ENCODE measurements at places on chromosomes 7 and 10.

- DNase-seq, result no peak
Observed at GRCh38 chr10:92470026-92470425, 103.9 kb downstream of the IDE start.

- no peak for DNase-seq
Observed at GRCh38 chr10:36765782-36766414, 359.5 kb upstream of the ANKRD30A start.

DNA sequence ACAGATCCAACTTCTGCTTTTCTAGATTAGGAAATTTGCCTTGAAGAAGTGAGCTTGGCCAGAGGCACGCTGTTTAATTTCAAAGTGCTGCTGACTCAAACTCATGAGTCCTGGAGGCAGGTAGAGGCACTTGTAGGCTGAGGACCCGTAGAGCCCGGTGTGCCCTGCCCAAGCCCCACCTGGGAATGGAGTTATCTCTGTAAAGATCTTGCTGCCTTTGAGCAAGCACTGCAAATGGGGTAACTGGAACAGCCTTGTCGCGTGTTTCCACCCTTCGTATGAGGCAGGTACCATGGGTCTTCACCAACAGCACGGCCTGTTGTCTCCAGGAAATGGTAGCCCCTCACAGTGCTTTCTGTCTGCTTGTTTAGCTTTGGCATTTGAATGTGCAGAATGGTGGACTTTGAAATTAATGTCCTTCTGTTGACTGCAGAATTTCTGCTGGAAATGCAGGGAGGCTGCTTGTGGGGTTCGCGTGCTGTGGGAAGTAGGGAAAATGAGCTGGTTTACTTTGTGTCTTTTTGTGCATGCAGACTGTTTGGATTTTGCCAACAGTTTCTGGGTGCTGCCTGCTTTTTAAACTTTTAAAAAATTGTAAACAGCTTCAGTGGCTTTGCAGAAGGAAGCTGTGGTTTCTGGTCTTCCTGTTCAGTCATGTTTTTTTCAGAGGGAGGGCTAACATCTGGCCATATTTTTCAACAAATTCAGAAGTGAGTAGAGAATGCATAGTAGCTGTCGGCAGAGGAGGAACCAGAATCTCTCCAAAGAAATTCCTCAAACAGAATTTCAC lies 27.2 kb downstream of the CCM2 start:
- no peak for DNase-seq

GRCh38 chr10:29680091-29680490 lies 45.3 kb upstream of the SVIL start:
- no peak for DNase-seq

GRCh38 chr7:151256410-151257045 lies 8.0 kb upstream of the SMARCD3 start:
- no peak for DNase-seq

GRCh38 chr10:15168291-15168785 lies at the start of gene NMT2:
NMT2 (minus strand) TSS chr10:15168693; CDS start chr10:15168612, 81 bp downstream.
- DNase-seq, result no peak

- DNase-seq, result no peak
Observed at GRCh38 chr10:120217736-120218135, 239.3 kb upstream of the PLPP4 start.

- no peak for DNase-seq
Observed at GRCh38 chr10:7523656-7524055, 112.8 kb upstream of the SFMBT2 start.

- DNase-seq, result no peak
Observed at GRCh38 chr7:2493205-2494164, 17.3 kb upstream of the GRIFIN start.

- no peak for DNase-seq
Observed at GRCh38 chr7:114901771-114902170, 20.1 kb upstream of the MDFIC start.

All from femur (tissue), 1 donor.